ENCODE measurements at places on chromosomes 7 and 10.

- peak within 1 kb of the TSS; percentile 94 for H3K27ac ChIP-seq
- H3K4me1 ChIP-seq = peaks cover 16% of the 10 kb centered on the region
- peak; percentile 30 for DNase-seq
- H3K4me3 ChIP-seq = peak within 1 kb of the TSS; percentile 96
Observed at GRCh38 chr10:19816411-19817230, at the start of gene PLXDC2. TSS of gene PLXDC2 (plus strand) at chr10:19816432.

GRCh38 chr7:732556-732955 lies 5.5 kb upstream of the PRKAR1B start:
- H3K27me3 ChIP-seq = no peaks in the 10 kb centered on the region
- H3K27ac ChIP-seq = peak overlapping the region; percentile 13
- H3K4me1 ChIP-seq = peaks cover 13% of the 10 kb centered on the region
- no peak for DNase-seq
- no peak overlapping the region for H3K4me3 ChIP-seq

DNA sequence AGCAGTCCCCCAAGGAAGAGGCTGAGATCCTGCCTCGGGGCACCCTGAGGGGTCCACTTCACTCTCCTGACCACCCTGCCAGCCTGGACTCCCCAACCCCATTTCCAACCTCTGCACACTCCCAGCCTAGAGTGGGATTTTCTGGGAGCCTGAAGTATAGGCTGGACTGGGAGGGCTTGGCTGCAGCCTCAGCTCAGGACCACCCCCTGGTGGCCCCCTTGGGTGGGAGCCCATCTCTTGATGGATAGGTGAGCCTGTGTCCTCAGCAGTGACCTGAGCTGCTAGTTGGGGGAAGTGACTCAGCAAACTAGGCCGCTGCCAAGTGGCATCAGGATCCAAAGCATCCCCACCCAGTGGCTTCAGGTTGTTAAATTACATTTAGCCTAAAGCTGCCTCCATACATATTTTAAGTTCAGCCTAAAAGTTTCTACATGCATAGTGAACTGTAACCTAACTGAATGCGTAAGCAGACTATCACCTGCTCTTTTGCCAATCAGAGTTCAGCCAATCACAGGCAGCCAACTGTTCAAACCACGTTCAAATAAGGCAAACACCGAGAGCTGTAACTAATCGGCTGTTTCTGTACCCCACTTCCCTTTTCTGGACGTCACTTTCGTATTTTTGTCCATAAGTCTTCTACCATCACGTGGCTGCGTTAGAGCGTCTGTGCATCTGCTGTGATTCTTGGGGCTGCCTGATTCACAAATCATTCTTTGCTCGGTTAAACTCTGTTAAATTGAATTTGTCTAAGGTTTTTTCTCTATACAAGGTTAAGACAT lies 144.0 kb downstream of the PLPP4 start:
- DNase-seq = no peak
- no peaks in the 10 kb centered on the region for H3K4me1 ChIP-seq
- H3K4me3 ChIP-seq = no peak overlapping the region
- no peaks in the 10 kb centered on the region for H3K36me3 ChIP-seq
- H3K27me3 ChIP-seq = peaks cover 5% of the 10 kb centered on the region
- no peak overlapping the region for H3K27ac ChIP-seq

DNA sequence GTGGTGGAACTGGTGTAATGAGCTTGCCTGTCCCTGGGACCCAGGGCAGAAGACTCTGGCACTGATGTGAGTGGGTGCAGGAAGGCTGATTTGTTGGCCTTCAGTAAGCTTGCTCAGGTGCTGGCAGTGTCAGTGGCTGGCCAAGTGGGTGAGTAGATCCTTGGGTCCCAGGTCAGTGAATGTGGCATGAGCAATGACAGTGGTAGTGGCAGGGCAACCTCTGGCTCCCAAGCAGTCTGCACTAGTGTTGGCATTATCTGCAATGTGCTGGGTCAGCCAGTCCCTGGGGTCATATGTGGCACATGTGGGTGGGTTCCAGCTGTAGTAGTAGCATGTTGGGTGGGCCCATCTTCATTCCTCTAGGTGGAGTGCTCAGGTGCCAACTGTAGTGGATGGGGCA lies 640.9 kb upstream of the GRM3 start:
- no peak for DNase-seq
- H3K4me3 ChIP-seq = no peak overlapping the region
- no peaks in the 10 kb centered on the region for H3K36me3 ChIP-seq
- H3K4me1 ChIP-seq = no peaks in the 10 kb centered on the region
- no peak overlapping the region for H3K27ac ChIP-seq
- no peaks in the 10 kb centered on the region for H3K27me3 ChIP-seq

GRCh38 chr10:98154076-98154475 lies 19.6 kb downstream of the R3HCC1L start:
- peaks cover 5% of the 10 kb centered on the region for H3K4me1 ChIP-seq
- peaks cover 33% of the 10 kb centered on the region for H3K36me3 ChIP-seq
- H3K4me3 ChIP-seq = no peak overlapping the region
- no peaks in the 10 kb centered on the region for H3K27me3 ChIP-seq
- no peak overlapping the region for H3K27ac ChIP-seq

GRCh38 chr7:139741789-139742344 lies 35.9 kb downstream of the HIPK2 start:
- DNase-seq = no peak
- H3K27ac ChIP-seq = peak overlapping the region; percentile 35
- H3K4me1 ChIP-seq = peaks cover 70% of the 10 kb centered on the region

GRCh38 chr7:66826649-66827048 lies 86.1 kb downstream of the RABGEF1 start:
- no peaks in the 10 kb centered on the region for H3K36me3 ChIP-seq
- H3K27me3 ChIP-seq = no peaks in the 10 kb centered on the region
- no peak overlapping the region for H3K27ac ChIP-seq
- no peaks in the 10 kb centered on the region for H3K4me1 ChIP-seq
- DNase-seq = no peak

GRCh38 chr10:34713875-34714274 lies 101.2 kb downstream of the PARD3 start:
- peak overlapping the region; percentile 51 for H3K4me3 ChIP-seq
- peak overlapping the region; percentile 95 for H3K27ac ChIP-seq
- H3K4me1 ChIP-seq = peaks cover 46% of the 10 kb centered on the region
- no peaks in the 10 kb centered on the region for H3K27me3 ChIP-seq
- peaks cover 4% of the 10 kb centered on the region for H3K36me3 ChIP-seq
- DNase-seq = no peak

DNA sequence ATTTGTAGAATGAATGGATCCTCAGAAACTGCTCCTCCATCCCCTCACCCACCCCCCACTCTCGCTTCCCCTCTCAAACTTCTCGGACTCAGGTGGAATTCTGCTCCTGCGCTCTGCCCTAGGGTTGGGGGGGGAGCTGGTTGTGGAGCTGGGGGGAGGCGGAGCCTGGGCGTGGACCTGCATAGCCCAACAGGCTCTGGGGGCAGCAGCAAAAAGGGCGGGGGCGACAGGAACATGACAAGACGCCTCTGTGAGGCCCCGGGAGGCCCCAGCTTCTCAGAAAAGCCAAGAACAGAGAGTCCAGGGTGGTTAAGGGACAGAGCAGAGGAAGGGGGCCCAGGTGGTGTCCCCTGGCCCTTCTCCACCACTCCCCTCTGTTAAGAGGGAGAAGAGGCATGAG lies 3.5 kb downstream of the TSC22D4 start:
- no peak for DNase-seq
- no peaks in the 10 kb centered on the region for H3K36me3 ChIP-seq
- H3K27ac ChIP-seq = no peak overlapping the region

DNA sequence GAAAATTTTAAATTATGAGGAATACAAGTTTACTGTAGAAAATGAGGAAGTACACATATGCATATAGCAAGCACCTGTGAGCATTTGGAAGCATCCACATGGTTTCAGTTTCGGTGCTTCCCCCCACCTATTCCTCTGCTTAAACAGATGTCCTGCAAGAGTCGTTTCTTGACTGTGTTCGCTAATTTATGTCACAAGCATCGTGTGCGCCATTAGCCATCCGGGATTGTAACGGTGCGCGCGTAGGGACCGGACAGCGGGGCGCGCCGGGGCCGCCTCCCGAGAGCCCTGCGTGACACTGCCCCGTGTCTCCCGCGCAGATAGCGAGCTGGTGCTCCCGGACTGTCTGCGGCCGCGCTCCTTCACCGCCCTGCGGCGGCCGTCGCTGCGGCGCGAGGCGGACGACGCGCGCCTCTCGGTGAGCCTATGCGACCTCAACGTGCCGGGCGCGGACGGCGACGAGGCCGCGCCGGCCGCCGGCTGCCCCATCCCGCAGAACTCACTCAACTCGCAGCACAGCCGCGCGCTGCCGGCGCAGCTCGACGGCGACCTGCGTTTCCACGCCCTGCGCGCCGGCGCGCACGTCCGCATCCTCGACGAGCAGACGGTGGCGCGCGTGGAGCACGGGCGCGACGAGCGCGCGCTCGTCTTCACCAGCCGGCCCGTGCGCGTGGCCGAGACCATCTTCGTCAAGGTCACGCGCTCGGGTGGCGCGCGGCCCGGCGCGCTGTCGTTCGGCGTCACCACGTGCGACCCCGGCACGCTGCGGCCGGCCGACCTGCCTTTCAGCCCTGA lies 90.9 kb downstream of the NEURL1 start:
- peaks cover 12% of the 10 kb centered on the region for H3K4me1 ChIP-seq
- no peak overlapping the region for H3K4me3 ChIP-seq
- no peaks in the 10 kb centered on the region for H3K27me3 ChIP-seq
- peaks cover 23% of the 10 kb centered on the region for H3K36me3 ChIP-seq
- H3K27ac ChIP-seq = no peak overlapping the region

- H3K36me3 ChIP-seq = peaks cover 5% of the 10 kb centered on the region
- H3K4me1 ChIP-seq = peaks cover 12% of the 10 kb centered on the region
- H3K4me3 ChIP-seq = no peak overlapping the region
- DNase-seq = no peak
Observed at GRCh38 chr7:55546814-55547213, 25.5 kb downstream of the VOPP1 start.

DNA sequence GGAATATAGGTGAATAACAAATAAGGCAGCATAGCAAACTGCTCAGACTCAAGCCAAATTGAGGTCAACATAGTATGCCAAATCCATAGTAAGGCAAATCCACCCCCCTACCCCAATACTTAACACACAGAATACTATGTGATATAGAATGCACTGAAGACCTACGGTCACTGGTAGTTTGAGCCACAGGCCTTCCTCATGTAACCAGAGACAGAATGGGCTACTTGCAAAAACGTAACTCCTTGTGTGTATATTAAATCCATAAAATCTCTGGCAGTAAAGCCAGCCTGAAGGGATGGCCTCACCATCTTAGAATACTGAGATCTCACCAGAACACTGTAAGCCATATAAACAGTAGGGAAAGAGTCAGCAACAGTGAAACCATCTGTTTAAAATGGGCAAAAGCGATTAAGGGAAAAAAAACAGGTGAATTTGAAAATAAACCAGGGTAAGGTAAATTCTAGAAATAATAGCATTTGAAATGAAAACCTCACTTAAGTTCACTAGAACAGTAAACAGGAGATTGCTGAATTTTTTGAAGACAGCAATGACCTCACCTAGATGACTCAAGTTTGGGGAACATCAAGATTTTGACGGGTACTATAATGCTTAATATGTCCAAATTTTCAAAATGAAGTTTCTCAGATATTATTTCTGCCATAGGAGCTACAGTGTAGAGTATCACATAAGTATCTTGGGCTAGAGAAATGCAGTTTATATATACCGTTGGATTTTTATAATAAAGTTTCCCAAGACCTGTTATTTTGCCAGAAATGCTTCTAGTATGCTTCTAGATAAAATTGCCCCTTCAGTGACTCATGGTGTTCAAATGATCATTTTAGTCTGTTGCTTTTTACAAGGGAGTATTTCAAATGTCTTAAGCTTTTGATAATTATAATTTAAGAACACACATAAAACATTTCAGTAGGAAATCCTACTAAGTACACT lies 13.9 kb downstream of the HNRNPA2B1 start:
- H3K27me3 ChIP-seq = no peaks in the 10 kb centered on the region
- peaks cover 16% of the 10 kb centered on the region for H3K4me1 ChIP-seq
- H3K27ac ChIP-seq = peak overlapping the region; percentile 92
- H3K4me3 ChIP-seq = no peak overlapping the region
- no peak for DNase-seq

DNA sequence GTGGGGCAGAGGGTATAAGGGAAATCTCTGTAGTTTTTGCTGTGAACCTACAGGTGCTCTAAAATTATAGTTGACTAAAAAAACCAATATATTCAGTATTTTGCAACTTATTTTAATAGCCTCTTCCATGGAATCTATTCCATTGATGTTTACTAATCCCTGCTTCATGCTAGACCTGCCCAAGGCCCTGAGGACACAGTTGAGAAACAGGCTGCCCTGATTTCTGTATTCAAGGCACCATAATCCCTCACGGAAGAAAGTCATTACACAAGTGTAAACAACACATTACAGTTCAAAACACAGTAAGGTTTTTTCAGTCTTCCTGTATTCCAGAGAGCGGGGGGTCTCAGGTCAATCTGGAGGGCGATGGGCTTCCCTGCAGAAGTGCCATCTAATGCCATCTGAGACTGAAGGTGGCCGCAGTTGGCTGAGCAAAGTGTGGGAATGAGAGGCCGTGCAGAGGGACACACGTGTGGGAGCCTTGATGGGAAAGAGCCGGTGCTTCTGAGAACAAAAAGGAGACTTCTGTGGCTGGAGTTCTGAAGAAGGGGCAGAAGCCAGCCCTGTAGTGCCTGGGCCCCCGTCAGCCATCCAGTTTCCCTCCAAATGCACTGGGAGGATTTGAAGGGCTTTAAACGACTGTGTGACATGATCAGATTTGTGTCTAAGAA lies 146.9 kb downstream of the PTPN20 start:
- H3K36me3 ChIP-seq = no peaks in the 10 kb centered on the region
- H3K27ac ChIP-seq = no peak overlapping the region
- no peak for DNase-seq
- H3K27me3 ChIP-seq = peaks cover 50% of the 10 kb centered on the region

GRCh38 chr10:34816085-34816496 lies 995 bp upstream of the PARD3 start:
- peaks cover 4% of the 10 kb centered on the region for H3K27me3 ChIP-seq
- H3K4me3 ChIP-seq = peak overlapping the region; percentile 81
- H3K4me1 ChIP-seq = peaks cover 31% of the 10 kb centered on the region

DNA sequence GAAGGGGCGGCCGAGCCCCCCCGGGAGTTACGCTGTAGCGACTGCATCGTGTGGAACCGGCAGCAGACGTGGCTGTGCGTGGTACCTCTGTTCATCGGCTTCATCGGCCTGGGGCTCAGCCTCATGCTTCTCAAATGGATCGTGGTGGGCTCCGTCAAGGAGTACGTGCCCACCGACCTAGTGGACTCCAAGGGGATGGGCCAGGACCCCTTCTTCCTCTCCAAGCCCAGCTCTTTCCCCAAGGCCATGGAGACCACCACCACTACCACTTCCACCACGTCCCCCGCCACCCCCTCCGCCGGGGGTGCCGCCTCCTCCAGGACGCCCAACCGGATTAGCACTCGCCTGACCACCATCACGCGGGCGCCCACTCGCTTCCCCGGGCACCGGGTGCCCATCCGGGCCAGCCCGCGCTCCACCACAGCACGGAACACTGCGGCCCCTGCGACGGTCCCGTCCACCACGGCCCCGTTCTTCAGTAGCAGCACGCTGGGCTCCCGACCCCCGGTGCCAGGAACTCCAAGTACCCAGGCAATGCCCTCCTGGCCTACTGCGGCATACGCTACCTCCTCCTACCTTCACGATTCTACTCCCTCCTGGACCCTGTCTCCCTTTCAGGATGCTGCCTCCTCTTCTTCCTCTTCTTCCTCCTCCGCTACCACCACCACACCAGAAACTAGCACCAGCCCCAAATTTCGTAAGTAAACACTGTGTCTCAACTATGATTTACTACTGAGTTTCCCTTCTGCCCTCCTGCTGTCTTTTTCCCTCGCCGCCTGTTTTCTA lies 666 bp downstream of the NRG3 start:
- peaks cover 39% of the 10 kb centered on the region for H3K4me1 ChIP-seq
- H3K36me3 ChIP-seq = no peaks in the 10 kb centered on the region
- peaks cover 25% of the 10 kb centered on the region for H3K27me3 ChIP-seq
- peak overlapping the region; percentile 98 for H3K4me3 ChIP-seq
- peak overlapping the region; percentile 90 for H3K27ac ChIP-seq
- peak; percentile 11 for DNase-seq
